Brain (organoid and tissue), 16 donors: ENCODE measurements at places on chromosomes 6 and 20.

- DNase-seq: no peak
Measured at GRCh38 chr6:166608774-166609173, 18.3 kb downstream of the RPS6KA2 start.

DNA sequence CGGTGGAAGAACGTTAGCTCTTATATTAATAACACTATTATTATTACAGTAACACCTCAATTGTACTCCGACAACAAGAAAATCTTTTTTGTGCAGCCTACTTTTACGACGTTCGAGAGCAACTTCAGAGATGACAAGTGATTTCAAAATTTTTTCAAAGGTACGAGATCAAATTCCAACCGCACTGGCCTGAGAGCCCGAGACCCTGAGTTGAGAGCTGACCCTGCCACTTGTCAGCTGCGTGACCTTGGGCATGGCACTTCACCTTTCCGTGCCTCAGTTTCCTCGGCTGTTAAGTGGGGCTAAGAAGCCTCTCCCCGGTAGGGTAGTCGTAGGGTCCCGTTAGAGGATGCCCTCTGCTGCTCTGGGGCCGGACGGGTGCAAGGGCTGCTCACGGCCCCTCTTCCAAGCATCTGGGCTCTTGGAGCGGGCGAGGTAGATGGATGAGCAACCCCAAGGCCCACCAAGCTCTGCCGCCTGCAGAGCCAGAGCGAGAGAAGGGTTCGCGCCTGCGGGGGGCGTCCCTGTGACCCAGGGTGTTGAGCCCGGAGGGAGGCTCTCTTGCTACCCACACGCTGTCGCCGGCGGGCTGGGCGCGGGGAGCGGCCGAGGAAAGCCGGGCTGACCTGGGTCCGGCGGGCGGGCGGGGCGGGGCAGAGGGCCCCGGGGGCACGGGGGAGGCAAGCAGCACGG lies 510 bp downstream of the NDRG3 start:
- DNase-seq: peak; percentile 60

- DNase-seq: no peak
Measured at GRCh38 chr6:139801571-139802321, 427.3 kb upstream of the CITED2 start.

GRCh38 chr20:25081065-25081729 lies 744 bp downstream of the VSX1 start:
- peak; percentile 72 for DNase-seq

GRCh38 chr20:56924292-56925081 lies 295.4 kb downstream of the TFAP2C start:
- DNase-seq: peak; percentile 58

- DNase-seq: no peak
Measured at GRCh38 chr20:12815231-12815768, 193.5 kb upstream of the SPTLC3 start.

DNA sequence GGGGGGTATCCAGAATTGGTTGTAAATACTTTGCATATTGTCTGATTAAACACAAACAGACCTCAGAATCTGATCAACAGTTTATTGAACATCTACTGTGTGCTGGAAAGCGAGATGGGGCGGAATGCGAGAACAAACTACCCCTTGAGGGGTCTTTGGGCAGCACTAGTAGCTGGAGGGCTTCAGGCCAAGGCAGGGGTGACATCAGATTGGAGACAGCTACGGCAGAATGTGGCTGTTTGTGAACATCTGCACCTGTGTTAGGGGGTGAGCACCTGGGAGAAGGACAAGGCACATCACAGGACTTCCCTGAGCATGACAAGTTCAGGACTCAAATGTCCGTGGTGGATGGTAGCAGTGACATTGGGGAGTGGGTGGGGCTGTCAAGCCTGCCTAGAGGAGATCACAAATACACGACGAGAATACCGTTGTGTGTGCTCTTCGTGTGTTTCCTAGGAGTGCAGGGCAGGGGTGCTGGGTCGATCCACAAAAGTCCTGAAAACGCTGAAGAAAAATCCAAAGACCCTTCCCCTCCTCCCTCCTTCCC lies 59.5 kb downstream of the SRC start:
- no peak for DNase-seq

DNA sequence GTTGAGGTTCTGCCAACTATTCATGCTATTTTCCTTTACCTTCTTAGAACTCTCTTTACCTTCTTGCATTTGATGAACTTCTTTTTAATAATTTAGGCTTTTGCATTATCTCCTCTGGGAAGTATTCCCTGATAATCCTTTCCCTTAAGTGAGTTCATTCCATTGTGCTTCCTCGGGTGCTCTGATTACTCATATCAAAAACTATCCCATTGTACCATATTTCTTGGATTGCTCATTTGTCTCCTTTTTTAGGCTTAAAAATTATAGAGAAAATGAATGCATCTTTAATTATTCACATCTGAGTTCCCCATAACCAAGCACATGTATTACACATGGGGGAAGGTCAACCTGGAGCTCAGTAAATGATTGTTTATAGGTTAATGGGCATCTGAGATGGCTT lies 2.5 kb downstream of the CALHM4 start:
- DNase-seq: no peak

DNA sequence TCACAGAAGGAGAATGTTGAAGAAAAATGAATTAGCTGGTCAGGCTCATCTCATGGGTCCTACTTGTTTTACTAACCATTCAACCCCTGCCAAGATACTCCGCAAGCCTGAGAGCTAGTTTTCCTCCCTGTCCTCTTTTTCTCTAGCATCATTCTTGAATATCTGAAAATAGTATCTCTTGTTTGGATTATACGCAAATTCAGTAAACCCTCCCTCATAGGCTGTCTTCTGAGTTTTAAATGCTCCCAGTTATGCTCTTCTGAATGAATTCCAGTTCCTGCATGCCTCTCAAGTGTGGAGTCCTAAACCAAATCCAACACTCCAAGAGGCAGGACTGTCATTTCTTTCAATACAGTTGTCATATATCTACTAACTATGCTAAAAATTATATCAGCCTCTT lies 99.6 kb downstream of the COL21A1 start:
- DNase-seq: no peak

- no peak for DNase-seq
Measured at GRCh38 chr6:148273962-148274752, 68.5 kb upstream of the SASH1 start.

DNA sequence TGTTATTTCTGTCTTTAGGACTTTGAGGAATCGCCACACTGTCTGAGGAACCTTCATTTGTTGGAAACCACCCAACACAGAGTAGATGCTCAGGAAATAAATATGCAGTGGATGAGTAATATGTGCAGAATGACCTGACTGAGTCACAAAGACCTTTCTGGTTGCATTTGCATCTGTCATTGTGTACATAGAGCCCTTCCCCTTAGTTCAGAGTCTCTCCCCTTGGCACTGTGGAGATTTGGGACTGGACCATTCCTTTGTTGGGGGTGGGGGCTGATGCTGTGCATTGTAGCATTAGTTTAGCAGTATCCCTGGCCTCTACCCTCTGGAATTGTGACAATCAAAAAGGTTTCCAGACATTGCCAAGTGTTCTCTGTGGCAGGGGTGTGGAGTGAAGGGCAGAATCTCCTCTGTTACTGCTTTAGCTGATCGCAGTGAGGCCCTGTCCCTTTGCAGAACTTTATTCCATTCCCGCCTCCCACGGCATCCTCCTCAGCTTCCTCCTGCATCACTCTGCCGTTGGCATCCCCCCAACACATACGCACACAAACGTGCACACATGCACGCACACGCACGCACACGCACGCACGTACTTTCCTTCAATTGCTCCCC lies 64.5 kb downstream of the EYA2 start:
- no peak for DNase-seq

DNA sequence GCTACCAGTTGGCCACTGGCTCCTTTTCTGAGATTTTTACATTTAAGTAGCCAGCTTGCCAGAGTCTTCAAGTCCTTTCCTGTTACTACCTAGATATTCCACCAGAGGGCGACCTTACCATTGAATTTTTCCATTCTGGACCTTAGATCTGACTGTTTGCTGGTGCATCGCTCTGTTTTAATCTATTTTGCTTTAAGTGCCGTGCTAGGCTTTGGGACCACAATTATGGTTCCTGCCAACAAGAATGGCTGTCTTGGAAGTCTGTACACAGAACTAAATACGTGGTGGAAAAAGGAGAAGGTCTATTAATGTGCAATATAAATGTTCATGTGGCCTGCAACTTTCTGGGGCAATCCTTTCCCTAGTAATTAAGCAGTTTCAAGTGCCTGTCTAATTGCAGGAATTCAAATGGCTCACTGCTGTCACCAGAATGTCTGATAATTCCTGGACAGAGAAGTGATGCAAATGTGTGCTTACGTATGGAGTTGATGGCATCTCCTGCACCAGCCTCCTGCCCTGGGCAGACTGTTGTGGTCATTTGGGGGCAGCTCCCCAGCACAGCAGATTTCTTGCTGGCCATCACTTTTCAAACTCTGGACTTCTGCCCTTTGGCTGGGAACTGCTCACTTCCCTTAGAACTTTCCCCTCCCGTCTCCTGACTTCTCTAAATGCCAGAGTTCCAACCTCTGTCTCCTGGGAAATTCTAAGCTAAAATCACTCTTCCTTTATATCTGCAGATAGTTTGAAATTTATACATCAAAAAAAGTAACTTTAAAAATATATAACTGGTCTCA lies 5.6 kb upstream of the HLA-DOA start:
- DNase-seq: peak; percentile 95

- peak; percentile 69 for DNase-seq
Measured at GRCh38 chr20:62025832-62026563, 39.7 kb downstream of the TAF4 start.

- no peak for DNase-seq
Measured at GRCh38 chr6:101146389-101146788, 247.1 kb upstream of the GRIK2 start.

GRCh38 chr20:57678340-57678739 lies 31.5 kb downstream of the PMEPA1 start:
- DNase-seq: peak; percentile 67

DNA sequence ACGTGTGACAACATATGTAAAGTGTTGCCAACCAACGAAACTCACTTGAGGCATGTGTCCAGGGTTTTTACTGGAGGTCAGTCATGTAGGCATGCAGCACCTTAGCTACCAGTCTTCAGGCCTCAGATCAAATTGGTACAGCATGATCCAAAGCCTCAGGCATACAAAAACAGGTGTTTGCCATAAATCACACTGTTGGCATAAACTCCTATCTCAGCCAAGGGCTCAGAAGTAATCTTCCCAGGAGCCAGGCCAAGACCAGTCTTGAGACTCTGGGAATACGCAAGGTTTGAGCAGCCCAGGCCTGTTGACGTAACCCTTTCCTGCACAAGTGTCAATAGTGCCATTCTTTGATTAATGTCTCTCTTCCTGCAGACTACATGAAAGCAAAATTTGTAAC lies 163.5 kb downstream of the PRL start:
- no peak for DNase-seq

DNA sequence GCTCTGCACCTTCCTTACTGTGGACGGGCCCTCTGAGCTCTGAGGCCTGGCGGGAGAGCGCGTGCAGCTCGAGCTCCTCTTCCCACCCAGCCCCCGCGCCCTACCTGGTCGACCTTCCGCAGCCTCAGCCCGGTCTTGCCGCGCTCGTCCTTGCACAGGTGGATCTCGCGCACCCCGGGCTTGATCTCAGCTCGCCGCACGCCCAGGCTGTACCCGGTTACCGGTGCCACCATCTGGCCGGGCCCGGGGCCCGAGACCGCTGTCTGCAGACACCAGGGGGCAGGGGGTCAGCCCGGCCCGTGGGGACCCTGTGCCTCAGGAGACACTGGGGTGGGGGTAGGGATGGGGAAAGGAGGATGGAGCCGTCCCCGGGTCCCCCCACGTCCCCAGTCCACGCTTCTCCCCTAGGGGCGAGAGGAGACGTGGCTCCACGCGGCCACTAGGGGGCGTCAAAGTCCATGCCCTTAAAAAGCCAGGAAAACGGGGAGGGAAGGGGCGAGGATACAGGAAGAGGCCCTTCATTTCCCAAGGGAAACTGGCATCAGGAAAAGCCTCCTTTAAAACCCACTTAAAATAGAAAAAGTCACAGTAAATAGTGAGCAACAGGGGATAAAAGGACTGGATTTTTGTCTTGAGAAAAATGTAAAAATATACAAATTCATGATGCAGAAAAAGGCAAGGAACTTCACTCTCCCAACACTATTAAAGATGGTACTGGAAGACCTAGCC lies 15.5 kb downstream of the SDCBP2 start:
- peak; percentile 84 for DNase-seq

GRCh38 chr6:143135325-143135724 lies 74.6 kb downstream of the AIG1 start:
- DNase-seq: no peak

DNA sequence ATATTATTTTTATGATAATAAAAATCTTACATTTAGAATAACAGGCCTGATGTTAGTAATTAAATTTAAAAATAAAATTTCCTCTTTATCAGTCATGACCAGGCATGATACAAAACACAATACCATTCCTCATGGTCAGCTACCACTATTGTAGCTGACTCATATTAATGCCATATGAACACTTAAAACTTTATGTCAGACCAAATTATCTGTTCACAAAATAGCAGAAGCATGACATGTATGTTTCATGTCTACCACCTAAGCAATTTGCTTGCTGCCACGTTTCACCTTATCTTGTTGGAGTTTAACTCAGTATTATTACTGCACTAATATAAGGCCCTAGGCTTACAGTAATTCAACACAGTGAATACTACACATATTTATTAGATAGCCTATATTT lies 65.7 kb downstream of the HTR1B start:
- no peak for DNase-seq

- DNase-seq: no peak
Measured at GRCh38 chr6:160238761-160239751, 19.6 kb downstream of the SLC22A2 start.

DNA sequence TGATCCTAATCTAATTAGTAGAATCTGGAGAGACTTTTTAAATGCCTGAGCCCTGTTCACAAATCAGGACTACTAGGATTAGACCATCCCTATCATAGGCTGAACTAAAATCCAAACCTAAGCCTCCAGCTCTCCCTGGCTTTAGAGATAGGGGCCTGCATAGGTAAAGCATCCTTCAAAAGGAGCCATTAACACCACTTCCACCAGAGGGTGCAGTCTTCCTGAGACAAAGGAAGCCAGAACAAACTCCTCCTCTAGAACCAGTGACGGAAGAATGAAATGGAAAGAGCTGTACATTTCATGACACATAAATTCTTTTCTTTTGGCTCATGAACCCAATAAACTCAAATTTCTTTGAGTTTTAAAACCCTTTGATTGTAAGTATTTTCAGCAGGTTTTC lies 291.2 kb upstream of the ADGRB3 start:
- no peak for DNase-seq

GRCh38 chr6:106315765-106316374 lies 9.7 kb downstream of the ATG5 start:
- DNase-seq: no peak

DNA sequence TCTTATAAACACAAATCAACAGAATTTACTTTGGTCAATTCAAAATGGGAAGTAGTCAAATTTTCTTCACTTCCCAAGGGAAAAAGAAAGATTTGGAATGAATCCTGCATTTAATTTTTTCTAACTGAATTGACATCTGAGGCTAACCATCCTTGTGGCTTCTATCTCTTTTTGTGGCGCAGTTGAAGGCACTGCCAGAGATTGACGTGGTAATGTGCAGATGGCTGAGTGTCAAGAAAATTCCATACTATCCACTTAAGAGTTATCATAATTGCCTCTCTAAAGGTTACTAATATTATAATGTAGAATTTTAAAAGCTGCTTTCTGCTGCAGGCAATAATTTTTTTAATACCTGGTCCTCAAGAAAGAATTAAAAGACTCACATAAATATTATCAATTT lies 162.3 kb downstream of the KLHL32 start:
- DNase-seq: no peak
